ENCODE measurements at places on chromosomes 1 and 21.

DNA sequence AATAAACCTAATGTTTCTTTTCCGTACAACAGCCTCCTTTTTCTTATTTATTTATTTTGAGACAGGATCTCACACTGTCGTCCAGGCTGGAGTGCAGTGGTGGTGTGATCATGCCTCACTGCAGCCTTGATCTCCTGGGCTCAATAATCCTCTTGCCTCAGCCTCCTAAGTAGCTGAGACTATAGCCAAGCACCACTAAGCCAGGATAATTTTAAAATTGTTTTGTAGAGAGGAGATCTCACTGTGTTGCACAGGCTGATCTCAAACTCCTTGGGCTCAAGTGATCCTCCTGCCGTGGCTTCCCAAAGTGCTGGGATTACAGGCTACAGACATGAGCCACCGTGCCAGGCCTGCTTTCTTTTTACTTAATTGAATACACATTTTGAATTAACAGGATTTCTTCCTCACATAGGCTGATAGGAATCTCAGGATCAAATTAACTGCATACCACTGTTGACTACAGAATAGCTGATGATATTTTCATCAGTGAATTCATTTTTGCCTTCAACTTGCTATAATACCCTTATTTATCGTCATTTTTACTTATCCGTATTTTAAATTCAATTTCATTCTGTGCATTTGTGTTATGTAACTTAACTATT lies 2010.5 kb downstream of the NCAM2 start:
- DNase-seq = no peak

GRCh38 chr1:154520333-154520732 lies 18.1 kb upstream of the SHE start:
- no peak for DNase-seq

GRCh38 chr21:29082046-29082815 lies 8.8 kb upstream of the CCT8 start:
- DNase-seq = no peak

DNA sequence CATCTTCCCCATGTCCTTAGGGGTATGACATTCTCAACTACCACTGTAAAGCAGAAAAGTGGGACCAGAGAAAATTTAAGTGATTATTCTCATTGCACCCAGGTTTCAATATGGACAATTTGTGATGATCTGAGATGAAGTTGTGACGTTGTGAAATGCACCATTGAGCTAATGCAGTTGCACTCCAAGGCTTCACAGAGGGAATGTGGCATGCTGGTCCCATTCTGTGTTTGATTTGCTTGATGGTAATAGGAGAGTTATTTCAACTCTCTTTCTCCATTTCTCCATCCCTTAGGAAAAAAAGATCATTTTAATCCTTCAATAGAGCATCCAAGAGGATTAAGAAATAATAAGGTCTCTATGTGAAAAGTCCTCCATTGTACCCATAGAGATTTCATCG lies 136.6 kb downstream of the SLC30A10 start:
- DNase-seq = no peak

GRCh38 chr1:36359911-36360550 lies 25.7 kb downstream of the STK40 start:
- DNase-seq = no peak

DNA sequence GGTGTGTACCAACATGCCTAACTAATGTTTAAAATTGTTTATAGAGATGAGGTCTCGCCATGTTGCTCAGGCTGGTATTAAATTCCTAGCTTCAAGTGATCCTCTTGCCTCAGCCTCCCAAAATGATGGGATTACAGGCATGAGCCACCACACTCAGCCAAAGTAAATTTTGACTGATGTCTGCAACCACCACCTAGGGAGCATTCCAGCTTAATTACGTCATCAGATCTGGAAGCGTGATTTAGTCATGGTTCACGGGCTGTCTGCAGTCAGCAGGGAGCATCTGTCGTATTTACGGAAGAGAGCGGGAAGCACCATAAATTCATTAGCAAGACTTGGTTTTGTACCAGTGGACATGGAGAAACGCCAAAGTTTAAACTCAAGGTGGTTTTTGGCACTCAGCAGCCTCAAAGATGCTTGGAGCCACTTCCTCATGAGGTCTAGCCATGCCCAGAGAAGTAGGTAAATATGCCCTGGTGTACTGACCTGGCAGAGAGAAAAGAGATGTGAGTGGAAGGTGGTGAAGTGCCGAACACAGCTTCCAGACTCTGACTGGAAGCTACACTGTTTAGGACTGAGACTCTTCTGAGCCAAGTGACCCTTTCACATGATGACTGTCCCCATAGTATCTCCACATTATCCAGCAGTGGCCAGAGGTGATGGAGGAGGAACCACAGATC lies 60.8 kb upstream of the SLC35F3 start:
- no peak for DNase-seq

- DNase-seq = peak; percentile 74
Measured at GRCh38 chr1:91781371-91781825, 104.6 kb downstream of the TGFBR3 start.

DNA sequence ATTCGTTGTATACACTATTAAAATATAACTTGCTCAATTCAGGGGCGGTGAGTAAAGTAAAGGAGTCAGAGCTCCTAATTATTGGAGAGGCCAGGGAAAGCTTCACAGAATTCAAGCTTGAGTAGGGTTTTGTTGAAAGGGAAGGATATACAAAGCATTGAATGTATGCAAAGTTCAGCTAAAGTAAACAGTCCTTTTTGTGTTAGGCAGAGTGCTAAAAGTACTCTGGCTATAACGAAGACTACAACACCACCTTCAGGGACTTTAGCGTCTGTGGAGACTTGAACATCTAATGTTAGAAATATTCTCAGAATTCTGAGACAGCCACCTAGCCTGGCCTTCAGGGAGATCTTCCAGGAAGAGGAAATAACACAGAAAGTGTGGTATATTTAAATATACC lies 1.1 kb downstream of the FALEC start:
- DNase-seq = no peak

DNA sequence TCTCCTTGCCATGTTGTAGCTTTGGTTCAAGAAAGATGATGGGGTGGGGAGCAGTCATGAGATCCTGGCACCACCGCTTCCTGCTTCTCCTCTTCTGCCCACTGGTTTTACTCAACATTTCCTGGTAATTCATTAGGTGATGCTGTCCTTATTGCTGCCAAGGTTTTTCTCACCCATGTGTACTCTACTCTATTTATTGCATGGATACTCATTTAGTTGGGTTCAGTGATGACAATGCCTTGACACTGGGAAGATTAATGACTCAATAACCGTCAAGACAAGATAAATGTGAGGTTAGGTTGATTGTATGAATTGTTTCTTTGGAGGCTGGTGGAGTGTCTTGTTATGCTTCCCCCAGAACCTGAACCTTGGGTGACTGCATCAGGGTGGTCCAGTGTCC lies 484.2 kb downstream of the SIPA1L2 start:
- DNase-seq = no peak

- DNase-seq = no peak
Measured at GRCh38 chr1:232421143-232421796, 208.7 kb downstream of the SIPA1L2 start.

DNA sequence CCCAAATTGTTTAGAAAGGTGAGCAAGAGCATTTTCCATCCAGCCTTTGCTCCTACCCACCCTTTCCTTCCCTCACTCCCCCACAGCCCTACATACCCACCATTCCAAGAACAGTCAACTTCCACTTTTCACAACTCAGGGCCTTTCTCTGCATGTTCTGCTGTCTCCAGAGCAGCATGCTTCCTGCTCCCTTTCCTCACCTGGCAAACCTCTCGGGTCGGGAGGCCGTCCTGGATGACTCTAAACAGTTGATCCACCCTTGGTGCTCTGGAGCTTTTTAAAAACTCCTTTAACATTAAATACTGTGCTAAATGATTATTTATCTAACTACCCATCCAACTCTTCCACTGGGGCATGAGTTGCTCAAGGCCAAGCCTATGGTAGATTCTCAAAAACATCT lies 200.6 kb downstream of the SETD4 start:
- DNase-seq = no peak

GRCh38 chr1:9920606-9921005 lies 10.5 kb upstream of the CTNNBIP1 start:
- no peak for DNase-seq

GRCh38 chr1:118958937-118959631 lies 29.1 kb downstream of the TBX15 start:
- DNase-seq = no peak
